ENCODE measurements at places on chromosomes 5 and 9.

- no peak for DNase-seq
Observed at GRCh38 chr9:135272608-135273007, 185.1 kb downstream of the OLFM1 start.

GRCh38 chr9:128936171-128936865 lies 11.1 kb downstream of the DOLK start:
- no peak for DNase-seq

- no peak for DNase-seq
Observed at GRCh38 chr5:116454417-116454927, 120.2 kb downstream of the SEMA6A start.

- DNase-seq, result no peak
Observed at GRCh38 chr5:132074772-132075718, 1.5 kb downstream of the CSF2 start.

DNA sequence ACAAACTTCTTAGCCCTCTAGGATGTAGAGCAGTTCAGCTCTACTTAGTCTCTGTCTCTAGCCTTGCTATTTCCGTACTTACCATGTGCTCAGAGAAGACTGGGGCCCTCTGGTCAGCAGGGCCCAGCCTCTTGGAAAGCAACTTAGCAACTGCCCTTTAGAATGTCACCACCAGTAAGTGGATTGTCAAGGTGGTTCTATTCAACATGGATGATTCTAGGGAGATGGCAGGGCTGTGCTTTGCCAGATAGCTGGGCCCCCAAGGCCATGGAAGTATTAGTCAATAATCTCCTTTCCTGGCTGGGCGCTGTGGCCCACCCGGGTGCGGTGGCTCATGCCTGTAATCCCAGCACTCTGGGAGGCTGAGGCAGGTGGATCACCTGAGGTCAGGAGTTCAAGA lies 177.6 kb upstream of the MVB12B start:
- DNase-seq, result no peak

DNA sequence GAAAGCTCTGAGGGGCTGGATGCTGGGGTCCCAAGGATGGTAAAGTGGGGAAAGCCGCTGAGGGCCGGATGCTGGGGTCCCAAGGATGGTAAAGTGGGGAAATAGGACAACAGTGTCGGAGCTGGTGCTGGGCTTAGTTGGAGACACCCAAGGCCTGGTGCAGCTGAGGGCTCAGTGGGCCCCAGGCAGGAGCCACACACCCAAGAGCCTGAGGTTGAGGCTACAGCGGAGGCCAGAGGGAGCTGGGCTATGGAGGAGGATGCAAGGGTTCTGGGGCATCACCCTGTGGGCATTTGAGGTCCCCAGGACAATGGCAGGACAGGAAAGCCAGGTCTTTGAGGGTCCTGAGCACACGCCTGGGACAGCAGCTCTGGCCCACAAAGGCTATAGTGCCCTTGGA lies 19.1 kb upstream of the SLC9A3 start:
- peak; percentile 5 for DNase-seq

DNA sequence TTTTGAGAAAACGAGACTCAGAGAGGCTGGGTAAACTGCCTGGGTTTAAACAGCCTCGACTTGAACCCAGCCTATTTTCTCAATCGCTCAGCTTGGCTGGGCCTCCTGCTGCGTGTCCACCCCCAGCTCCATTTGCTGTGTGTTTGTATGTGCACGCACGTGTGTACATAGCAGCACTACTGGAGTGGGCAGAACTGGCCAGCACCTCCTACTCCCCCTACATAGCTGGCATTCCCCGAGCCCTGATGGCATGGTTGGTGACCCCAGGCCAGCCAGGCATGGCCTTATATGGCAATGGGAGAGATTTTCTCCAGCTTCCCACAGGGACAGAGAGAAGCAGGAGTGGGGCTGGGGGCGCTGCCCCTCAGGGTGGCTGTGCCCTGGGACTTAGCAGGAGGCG lies 4.1 kb downstream of the AIF1L start:
- no peak for DNase-seq

DNA sequence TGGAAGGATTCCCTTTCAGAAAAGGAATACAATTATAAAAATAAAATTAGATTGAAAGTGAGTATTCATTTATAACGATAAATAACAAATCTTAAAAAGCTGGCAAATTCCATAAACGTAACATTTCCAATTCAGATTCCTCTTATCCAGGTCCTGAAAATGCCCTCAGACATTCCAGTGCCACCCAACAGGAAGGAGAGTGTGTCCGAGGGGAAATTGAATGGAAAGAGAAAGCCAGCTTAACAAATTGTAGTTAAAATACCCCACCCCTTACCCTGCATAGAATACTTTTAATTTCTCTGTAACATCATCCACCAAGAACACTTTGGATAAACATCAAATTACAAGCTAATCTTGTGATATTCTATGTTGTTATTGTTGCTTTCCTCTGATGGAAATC lies 72.0 kb downstream of the ARHGEF28 start:
- DNase-seq, result no peak

DNA sequence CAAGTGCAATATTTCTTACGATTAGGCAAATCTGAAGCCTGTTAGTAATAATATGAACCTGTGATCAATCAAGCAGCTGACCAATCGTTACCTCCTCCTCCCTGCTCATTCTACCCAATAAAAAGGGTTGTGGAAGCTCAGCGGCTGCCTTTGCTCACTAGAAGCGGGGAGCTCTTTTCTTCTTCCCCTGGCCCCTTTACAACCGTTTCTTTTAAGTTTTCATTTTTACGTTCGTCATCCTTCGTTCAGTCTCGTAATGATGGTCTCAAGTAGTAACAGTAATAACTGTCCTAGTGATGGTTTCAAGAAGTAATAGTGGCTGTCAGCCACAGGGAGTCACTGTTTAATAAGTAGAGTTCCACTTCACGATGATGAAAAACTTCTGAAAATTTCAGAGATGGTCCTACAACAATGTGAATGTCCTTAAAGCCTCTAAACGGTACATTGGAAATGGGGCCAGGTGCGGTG lies 6.2 kb downstream of the UGT3A2 start:
- no peak for DNase-seq

DNA sequence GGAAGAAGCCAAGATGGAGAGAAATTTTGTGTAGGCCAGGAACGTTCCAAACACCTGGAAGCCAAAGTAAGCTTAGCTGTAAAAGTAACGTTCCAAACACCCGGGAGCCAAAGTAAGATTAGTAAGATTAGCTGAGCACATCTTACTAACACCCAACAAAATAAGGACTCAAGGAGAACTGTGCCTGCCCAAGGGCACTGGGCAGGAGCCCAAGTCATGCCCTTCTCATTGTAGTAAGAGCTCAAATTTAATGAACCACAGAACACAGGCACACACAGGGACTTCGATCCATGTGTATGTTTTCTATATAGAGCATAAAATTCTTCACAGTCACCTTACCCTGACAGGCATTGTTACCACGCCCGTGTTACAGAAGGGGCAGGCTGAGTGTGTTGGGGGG lies 36.1 kb upstream of the NXNL2 start:
- DNase-seq, result no peak

DNA sequence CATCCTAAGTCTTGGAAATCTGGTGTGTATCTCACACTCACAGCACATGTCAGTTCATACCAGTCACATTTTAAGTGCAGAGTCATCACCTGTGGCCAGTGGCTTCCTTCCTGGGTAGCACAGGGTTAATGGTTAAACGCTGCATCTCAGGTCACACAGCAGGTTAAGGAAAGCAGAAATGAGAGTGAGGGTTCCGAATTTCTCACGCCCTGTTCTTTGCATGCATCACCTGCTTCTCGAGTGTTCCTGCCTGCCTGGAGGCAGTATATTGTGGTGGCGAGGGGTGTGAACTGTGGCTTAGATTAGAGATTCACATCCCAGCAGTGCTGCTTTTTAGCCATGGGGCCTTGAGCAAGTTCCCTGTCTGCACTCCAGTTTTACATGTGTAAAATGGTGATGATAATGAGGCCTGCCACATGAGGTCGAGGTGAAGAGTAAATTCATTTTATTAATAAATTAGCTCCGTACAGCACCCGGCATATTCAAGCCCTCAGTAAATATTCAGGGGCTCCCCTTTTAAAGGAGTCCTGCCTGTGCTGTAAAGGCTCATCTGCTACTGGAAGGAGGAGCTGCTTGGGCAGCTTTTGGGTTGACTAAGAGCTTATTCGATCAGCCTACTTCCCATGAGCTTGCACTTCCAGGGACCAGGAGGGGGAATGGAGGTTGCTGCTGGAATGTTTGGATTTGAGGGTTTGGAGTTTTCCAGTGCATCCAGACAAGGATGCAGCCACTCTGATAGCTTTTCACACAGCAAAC lies 61.1 kb upstream of the SAP30L start:
- DNase-seq, result no peak

GRCh38 chr5:166349046-166349445 lies 1942.4 kb upstream of the WWC1 start:
- no peak for DNase-seq

- DNase-seq, result no peak
Observed at GRCh38 chr9:95499847-95500246, 16.9 kb downstream of the PTCH1 start.

DNA sequence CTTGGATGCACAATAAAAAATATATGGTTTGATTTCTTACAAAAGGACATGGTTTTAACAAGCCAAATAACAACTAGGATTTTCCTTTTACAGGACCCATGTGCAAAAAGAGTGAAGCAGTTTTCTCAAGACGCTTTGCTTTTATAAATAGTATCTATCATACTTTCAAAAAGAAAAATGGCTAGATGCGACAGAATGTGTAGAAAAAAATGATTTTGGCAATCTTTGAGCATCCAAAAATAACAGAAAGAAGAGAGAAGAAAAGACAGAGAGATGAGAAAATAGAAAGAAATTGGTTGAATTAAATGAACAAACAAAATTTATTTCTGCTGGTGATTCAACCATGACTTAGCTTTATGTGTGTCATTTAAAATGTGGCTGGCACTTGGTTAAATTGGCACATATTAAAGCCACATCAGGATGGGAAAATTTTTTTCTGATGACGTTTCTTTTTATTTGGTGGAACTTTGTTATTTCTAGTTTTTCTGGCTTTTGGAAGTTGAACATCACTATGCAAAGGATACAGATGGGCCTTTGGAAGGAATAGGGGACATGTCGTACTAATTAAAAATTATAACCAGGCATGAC lies 35.6 kb upstream of the NREP start:
- DNase-seq, result no peak

GRCh38 chr5:115243412-115243811 lies 19.3 kb downstream of the PGGT1B start:
- DNase-seq, result no peak

- DNase-seq, result no peak
Observed at GRCh38 chr5:180349391-180349790, 3.7 kb downstream of the GFPT2 start.

DNA sequence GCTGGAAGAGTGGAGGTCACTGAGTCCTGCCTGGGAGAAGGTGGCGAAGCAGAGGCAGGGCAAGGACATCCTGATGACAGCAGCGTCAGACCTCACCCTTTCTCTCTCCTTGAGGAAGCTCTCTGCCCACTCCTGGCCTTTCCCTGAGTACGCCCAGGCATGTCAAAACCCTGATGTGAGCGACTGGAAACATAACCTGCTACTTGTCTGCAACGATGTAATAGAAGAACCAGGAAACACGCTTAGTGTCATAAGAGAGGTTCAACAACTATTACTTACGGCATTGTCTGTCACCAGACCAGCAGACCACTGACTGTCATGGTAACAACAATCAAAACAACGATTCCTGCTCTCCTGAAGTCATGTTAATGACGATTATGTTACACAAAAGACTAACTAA lies 152.4 kb downstream of the ACTL7B start:
- DNase-seq, result no peak

DNA sequence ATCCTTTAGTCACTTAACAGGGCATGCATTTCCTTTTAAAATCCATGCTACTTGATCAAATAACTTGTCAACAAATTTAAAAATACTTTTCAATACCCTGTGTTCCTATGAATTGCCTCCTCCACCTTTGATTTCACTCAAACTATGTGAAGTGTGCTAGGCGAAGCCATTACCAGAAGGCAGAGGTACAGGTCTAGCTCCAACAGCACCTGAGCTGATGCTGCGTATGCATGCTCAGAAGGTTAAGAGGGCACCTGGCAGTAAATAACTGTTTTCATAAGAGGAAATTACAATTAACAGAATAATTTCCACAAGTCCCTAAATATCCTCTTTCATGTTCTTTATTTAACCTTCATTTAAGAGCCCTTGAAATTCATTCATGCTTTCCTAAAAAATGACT lies 251.8 kb downstream of the EFNA5 start:
- no peak for DNase-seq

GRCh38 chr9:24218656-24219055 lies 327.0 kb downstream of the IZUMO3 start:
- DNase-seq, result no peak

DNA sequence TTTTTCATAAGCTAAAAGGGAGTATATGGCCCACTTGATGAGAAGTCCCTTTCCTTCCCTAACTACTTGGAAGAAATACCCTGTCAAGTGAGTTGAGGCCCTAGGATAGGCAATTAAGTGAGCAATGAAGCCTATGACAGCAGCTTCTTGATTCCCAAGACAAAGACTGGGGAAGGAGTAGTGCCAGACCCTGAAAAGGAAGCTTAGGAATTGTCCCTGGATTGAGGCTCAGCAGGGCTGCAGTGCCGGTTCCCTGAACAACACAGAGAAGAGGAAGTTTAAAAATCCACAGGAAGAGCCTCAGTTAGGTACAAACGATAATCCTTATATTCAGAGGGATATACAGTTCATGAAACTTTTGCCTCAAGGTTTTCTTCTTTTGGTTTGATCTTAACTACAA lies 61.8 kb upstream of the RAD23B start:
- DNase-seq, result no peak

DNA sequence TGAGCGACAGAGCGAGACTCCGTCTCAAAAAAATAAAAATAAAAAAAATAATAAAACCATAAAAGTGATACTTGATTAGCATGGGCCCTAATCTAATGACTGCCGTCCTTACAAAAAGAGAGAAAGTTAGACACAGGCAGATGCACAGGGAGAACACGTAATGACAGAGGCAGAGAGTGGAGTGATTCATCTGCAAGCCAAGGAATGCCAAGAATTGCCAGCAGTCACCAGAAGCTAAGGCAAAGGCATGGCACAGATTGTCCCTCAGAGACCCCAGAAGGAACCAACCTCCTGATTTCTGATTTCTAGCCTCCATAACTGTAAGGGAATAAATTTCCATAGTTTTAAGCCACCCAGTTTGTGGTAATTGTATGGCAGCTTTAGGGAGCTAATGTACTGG lies 79.6 kb upstream of the FREM1 start:
- DNase-seq, result no peak

DNA sequence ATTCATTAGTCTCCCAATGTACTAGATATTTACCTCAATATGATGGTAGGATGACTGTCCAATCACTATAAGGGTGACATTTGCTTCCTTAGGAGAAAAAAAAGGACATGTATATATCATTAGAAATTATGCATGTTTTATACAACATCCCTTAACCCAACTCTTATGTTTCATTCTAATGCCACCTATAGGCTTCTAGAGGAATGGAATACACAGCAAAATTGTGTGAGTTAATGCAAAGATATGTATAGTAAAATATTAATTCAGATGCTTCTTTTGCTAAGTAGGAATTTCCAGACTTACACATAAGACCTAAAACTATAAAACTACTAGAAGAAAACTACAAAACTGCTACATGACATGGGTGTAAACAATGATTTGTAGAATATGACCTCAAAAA lies 3.5 kb downstream of the PRXL2C start:
- DNase-seq, result no peak

GRCh38 chr9:87840134-87840533 lies 42.5 kb upstream of the SPATA31E1 start:
- no peak for DNase-seq

All from activated naive CD4-positive, alpha-beta T cell treated with anti-CD3 and anti-CD28 coated beads, Interleukin-2, amount 50 U/mL, for 16 hours (primary cell).